Activated naive CD4-positive, alpha-beta T cell treated with anti-CD3 and anti-CD28 coated beads, Interleukin-2, amount 10 ng/mL, durations not matched to agents 7 days and 5 days (primary cell): ENCODE measurements at places on chromosomes 4 and X.

DNA sequence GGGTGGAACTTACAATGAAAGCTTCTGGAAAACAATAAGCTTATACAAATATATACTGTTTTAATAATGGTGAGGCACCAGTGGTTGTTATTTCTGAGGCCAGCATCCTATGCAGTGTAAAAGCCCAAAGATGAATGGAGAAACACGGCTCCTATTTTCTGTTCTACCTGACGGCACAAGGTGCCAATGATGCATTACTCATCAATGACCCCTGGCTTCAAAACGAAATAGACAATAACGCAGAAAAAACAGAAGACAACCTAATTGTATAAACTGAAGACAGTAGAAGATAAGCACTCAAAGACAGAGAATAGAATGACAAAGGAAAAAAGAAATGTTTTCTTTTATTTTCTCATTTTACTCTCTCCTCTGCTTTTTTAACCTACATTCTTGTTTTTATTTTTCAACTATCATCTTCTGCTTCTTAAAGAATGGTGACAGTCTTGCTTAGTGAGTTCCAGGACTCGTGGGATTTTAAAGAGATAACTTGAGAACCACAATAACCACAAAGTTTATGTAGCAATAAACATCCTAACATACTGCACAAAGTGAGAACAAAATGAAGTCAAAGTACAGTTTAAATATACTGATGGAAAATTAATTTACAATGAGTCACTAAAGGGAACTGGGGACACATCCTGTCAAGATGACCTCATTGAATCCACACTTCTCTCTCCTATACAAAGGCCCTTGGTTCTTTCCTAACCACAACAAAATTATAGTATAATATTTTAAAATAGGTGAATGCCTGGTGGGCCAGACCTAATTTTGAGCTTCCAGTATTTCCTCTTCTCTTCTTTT, 169.8 kb downstream of the BTC start:
- H3K4me3 ChIP-seq: no peak overlapping the region
- no peak for DNase-seq
- H3K36me3 ChIP-seq: no peaks in the 10 kb centered on the region
- H3K27me3 ChIP-seq: no peaks in the 10 kb centered on the region
- H3K27ac ChIP-seq: no peak overlapping the region

DNA sequence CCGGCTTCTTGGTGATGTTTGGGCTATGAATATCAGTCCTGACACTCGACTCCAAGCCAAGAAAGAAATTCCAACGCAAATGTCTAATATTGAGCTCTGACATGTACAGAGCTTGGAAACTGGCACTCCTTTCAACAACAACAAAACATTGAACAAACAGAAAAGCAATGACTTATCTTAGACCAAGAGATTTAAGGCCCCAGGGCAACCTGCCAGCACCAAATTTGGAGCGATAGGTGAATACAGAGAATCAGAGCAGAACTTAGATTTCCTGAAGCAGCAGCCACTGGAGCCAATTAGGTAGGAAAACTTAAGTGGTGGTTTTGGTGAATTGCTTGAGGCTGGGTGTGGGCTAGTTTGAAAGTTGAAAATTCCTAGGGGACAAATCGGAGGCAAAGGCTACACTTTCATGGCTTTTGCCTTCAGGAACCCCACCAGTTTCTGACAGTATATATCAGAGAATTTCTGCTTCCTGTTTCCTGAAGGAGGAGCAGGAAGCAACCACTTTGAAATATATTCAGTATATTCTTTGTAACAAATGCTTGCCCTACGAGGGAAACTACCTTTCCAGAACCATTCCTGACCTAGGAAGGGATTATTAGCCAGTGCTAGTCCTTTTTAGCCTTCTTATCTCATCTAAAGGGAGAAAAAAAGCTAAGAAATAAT, 10.1 kb upstream of the FMR1 start:
- no peak overlapping the region for H3K4me3 ChIP-seq
- peaks cover 2% of the 10 kb centered on the region for H3K36me3 ChIP-seq
- no peak overlapping the region for H3K27ac ChIP-seq
- no peak for DNase-seq

- no peak overlapping the region for H3K27ac ChIP-seq
- H3K4me3 ChIP-seq: no peak overlapping the region
- DNase-seq: no peak
- no peaks in the 10 kb centered on the region for H3K36me3 ChIP-seq
- no peaks in the 10 kb centered on the region for H3K27me3 ChIP-seq
Measured at GRCh38 chrX:140944710-140945109, 57.7 kb upstream of the SPANXB1 start.

- no peak overlapping the region for H3K4me3 ChIP-seq
- H3K36me3 ChIP-seq: no peaks in the 10 kb centered on the region
- no peaks in the 10 kb centered on the region for H3K27me3 ChIP-seq
- no peaks in the 10 kb centered on the region for H3K4me1 ChIP-seq
- H3K27ac ChIP-seq: no peak overlapping the region
Measured at GRCh38 chrX:109871121-109871888, 131.6 kb upstream of the TMEM164 start.

- no peak overlapping the region for H3K27ac ChIP-seq
- H3K4me1 ChIP-seq: no peaks in the 10 kb centered on the region
- no peak overlapping the region for H3K4me3 ChIP-seq
- no peaks in the 10 kb centered on the region for H3K27me3 ChIP-seq
- no peak for DNase-seq
Measured at GRCh38 chr4:81833576-81833975, 361.9 kb upstream of the RASGEF1B start.

- no peak for DNase-seq
- no peak overlapping the region for H3K4me3 ChIP-seq
- no peaks in the 10 kb centered on the region for H3K4me1 ChIP-seq
- H3K27me3 ChIP-seq: no peaks in the 10 kb centered on the region
- H3K36me3 ChIP-seq: no peaks in the 10 kb centered on the region
Measured at GRCh38 chr4:94515365-94515764, 63.6 kb downstream of the PDLIM5 start.

GRCh38 chr4:83563998-83564397, 28.1 kb downstream of the GPAT3 start:
- no peaks in the 10 kb centered on the region for H3K4me1 ChIP-seq
- no peak overlapping the region for H3K27ac ChIP-seq
- H3K27me3 ChIP-seq: peaks cover 5% of the 10 kb centered on the region
- DNase-seq: no peak
- no peak overlapping the region for H3K4me3 ChIP-seq

GRCh38 chrX:114465689-114466088, 118.2 kb upstream of the HTR2C start:
- no peak for DNase-seq
- H3K27ac ChIP-seq: no peak overlapping the region
- H3K4me3 ChIP-seq: no peak overlapping the region
- H3K27me3 ChIP-seq: no peaks in the 10 kb centered on the region

DNA sequence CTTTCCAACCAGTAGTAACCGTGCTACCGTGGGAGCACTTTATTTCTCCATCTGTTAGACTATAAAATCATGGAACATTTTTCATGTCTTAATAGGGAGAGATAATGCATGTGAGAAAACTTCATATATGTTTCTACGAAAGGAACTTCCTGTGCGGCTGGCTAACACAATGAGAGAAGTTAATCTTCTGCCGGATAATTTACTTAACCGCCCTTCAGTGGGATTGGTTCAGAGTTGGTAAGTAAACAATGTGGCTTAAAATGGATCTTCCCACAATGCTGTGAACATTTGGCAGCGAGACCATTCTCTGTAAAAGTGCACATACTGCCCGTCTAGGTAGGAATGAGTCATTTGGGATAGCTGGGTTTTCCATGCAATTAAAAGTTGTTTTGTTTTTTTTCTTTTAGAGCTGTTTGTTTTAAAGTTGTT, 29.6 kb downstream of the PDK3 start:
- H3K27me3 ChIP-seq: no peaks in the 10 kb centered on the region
- DNase-seq: no peak
- peaks cover 45% of the 10 kb centered on the region for H3K4me1 ChIP-seq

DNA sequence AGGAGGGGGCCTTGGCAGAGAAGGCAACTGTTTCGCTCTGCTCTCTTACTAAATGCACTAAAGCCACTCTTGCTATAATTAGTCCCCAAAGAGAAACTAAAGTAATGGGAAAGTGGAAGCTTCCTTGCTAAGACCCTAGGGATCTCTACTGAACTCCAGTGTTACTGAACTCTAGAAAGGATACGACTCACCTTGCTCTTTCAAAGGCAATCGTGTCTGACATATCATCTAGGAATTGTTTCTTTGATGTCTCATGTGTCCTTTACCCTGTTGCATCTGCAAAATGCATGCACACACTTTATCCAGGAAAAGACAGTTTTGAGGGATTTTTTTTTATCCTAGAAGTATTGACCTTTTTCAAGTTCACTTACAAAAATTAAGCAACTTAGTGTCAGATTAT, 148.1 kb upstream of the FAM9B start:
- no peaks in the 10 kb centered on the region for H3K36me3 ChIP-seq
- H3K27ac ChIP-seq: no peak overlapping the region
- no peak for DNase-seq
- H3K27me3 ChIP-seq: peaks cover 14% of the 10 kb centered on the region
- no peak overlapping the region for H3K4me3 ChIP-seq

DNA sequence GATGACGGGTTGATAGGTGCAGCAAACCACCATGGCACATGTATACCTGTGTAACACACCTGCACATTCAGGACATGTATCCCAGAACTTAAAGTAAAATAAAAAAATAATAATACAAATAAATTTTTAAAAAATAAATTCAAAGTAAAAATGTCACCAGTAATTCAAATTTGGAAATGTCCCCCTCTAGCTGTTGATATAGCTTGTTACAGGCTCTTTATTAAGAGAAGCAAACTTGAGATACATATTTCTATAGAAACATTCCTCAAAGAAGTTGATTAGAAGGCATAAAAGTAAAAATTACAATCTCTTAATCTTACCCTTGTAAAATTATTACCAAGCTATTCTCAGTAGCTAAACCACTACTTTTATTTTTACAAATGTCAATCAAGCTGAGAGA, 1397.0 kb downstream of the FAM133A start:
- no peaks in the 10 kb centered on the region for H3K27me3 ChIP-seq
- DNase-seq: no peak
- no peaks in the 10 kb centered on the region for H3K4me1 ChIP-seq
- no peak overlapping the region for H3K27ac ChIP-seq

GRCh38 chr4:56857601-56858309, 36.3 kb upstream of the SPINK2 start:
- no peak overlapping the region for H3K27ac ChIP-seq
- no peak for DNase-seq
- H3K4me1 ChIP-seq: no peaks in the 10 kb centered on the region
- peaks cover 10% of the 10 kb centered on the region for H3K27me3 ChIP-seq
- no peaks in the 10 kb centered on the region for H3K36me3 ChIP-seq

DNA sequence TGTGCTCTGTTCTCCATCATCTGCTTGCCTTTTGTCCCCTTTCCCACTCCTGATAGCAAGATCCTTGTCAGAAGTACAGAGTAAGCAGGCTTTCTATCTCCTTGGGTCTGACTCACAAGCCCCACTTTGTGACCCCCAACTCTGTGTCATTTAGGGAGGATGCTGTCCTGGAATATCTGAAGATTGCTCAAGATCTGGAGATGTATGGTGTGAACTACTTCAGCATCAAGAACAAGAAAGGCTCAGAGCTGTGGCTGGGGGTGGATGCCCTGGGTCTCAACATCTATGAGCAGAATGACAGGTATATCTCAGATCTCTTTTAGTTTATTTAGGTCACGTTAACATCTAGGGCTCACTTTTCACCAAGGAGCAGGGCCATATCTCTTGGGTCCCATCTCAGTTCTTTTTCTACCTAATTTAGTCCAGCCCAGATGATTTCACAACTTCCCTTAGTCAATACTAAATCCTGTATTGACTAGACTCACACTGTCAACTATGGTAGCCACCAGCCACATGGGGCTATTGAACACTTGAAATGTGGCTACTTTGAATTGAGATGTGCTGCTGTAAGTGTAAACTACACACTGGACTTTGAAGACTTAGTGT, 64.3 kb downstream of the MSN start:
- no peaks in the 10 kb centered on the region for H3K27me3 ChIP-seq
- no peak overlapping the region for H3K4me3 ChIP-seq

- DNase-seq: no peak
- H3K4me1 ChIP-seq: peaks cover 27% of the 10 kb centered on the region
- no peak overlapping the region for H3K4me3 ChIP-seq
- peaks cover 28% of the 10 kb centered on the region for H3K36me3 ChIP-seq
- H3K27ac ChIP-seq: no peak overlapping the region
Measured at GRCh38 chrX:41670112-41670511, 18.7 kb upstream of the GPR34 start.

GRCh38 chr4:77092975-77093374, 17.2 kb upstream of the CCNI start:
- peaks cover 4% of the 10 kb centered on the region for H3K27me3 ChIP-seq
- peaks cover 2% of the 10 kb centered on the region for H3K4me1 ChIP-seq
- no peak overlapping the region for H3K27ac ChIP-seq
- H3K36me3 ChIP-seq: no peaks in the 10 kb centered on the region
- DNase-seq: no peak

- H3K27me3 ChIP-seq: no peaks in the 10 kb centered on the region
- no peak overlapping the region for H3K27ac ChIP-seq
- no peak for DNase-seq
- H3K4me3 ChIP-seq: no peak overlapping the region
- peaks cover 10% of the 10 kb centered on the region for H3K36me3 ChIP-seq
Measured at GRCh38 chr4:77859256-77859655, 3.4 kb upstream of the MRPL1 start.

- no peak overlapping the region for H3K4me3 ChIP-seq
- no peaks in the 10 kb centered on the region for H3K4me1 ChIP-seq
- DNase-seq: no peak
- H3K27me3 ChIP-seq: no peaks in the 10 kb centered on the region
Measured at GRCh38 chrX:2342281-2342688, 158.5 kb downstream of the DHRSX start.

DNA sequence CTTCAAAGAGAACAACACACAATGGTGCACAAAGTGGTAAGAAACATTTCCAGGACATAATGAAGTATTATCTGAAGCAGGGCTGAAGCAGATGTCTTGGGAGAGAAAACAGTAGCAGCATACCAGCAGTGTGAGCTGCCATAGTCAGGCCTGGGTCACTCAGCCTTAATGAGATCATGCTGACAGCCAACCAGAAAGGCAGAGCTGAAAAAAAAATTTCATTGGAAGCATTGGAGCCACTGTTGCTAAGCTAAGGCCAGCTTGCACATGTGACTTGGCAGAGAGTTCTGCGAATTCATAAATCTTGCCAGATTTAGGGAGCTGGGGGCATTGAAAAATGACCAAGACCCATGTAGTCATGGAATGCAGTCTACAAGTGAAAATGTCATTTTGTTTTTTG, 444.0 kb upstream of the PITX2 start:
- no peaks in the 10 kb centered on the region for H3K4me1 ChIP-seq
- H3K27me3 ChIP-seq: no peaks in the 10 kb centered on the region
- DNase-seq: no peak
- no peaks in the 10 kb centered on the region for H3K36me3 ChIP-seq

DNA sequence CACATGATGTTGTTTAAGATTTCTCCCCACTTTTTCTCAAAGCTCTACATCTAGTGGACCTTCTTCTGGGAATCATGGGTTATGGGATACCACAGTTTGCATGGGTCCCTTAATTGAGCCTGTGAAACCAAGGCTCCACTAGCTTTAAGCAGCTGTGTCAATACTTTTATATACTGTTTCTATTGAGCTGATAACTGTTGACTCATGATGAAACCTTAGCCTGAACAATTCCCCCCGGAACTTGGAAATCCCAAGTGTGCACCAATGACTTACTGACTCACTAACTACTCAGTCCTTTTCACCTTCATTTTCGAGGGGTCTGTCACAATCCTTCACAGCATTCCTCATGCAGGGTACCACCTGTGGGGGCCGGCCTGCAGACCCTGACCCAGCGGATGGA, 12.7 kb upstream of the SPIN4 start:
- H3K4me3 ChIP-seq: no peak overlapping the region
- DNase-seq: no peak
- H3K27me3 ChIP-seq: no peaks in the 10 kb centered on the region
- H3K27ac ChIP-seq: no peak overlapping the region
- H3K4me1 ChIP-seq: no peaks in the 10 kb centered on the region
- no peaks in the 10 kb centered on the region for H3K36me3 ChIP-seq

GRCh38 chrX:55056820-55057674, 17.8 kb upstream of the PAGE2B start:
- H3K4me1 ChIP-seq: peaks cover 19% of the 10 kb centered on the region
- no peaks in the 10 kb centered on the region for H3K27me3 ChIP-seq
- H3K36me3 ChIP-seq: no peaks in the 10 kb centered on the region
